NCI-H1436 (cell line): ENCODE measurements at places on chromosomes 7 and 10.
A peak's percentile ranks its signal among the peaks of the same experiment; 100 is the strongest.

- DNase-seq: no peak
Measured at GRCh38 chr10:79435271-79436065, 10.0 kb downstream of the ZCCHC24 start.

DNA sequence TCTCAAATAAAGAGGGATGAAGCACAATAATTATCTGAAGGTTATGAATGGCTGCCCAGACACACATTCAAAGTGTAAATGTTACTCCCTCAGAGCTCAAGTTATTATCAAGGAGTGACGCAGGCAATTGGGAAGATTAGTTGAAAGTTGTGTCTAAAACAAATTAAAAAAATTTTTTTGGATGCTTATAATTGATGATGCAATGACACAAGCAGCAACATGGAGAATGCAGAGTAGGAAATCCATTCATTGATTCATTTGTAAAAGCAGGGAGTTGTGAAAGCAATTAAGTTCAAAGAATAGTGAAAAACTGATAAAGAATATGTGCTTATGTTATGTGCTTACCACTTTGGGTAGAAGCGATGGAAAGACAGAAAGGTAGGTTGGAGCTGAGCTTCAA lies 120.4 kb downstream of the CDK6 start:
- no peak for DNase-seq

DNA sequence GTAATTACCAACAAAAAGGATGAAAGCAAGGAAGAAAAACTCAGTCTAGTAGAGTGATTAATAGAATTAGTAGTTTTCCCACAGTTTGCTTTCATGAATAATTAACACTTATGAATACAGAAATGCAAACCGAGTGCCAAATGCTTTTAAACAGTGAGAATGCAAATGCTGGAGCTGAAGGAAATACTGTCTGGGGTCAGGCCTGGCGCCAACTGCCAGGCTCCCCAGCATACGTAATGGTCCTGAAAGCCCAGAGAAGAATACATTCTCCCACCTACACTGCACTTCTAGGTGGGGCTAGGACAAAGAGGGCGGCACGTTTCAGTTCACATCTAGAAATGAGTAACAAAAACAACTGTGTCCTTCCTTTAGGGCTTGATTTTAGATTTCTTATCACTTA lies 30.0 kb downstream of the GLUD1 start:
- DNase-seq: no peak

DNA sequence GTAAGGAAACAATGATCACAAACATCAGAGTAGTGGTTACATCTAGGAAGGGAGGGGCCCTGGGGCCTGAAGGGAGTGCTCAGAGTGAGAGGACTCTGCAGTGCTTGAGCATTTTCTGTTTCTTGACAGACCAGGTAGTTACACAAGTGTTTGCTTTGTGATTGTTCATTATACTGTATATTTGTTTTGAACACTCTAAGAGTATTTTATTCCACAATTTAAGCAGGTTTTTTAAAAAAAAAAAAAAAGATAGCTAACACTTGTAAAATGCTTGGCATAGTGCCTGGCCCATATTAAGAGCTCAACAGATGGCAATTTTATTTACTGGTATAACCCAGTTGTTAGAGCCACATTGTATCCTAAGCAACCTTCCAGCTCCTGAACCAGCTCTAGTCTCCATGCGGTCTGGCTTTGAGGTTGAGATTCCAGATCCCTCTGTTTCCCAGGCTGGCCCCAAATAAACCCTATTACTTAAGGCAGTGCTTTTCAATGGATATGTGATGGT lies 20.1 kb upstream of the ATXN7L1 start:
- peak; percentile 87 for DNase-seq
